Nasal cavity respiratory epithelium epithelial cell of viscerocranial mucosa (primary cell): ENCODE measurements at places on chromosomes 13 and 19. TPM values are rescaled to one million over a fixed set of nuclear protein-coding genes. Genes with fewer than 3 reads are reported as not detected.

CYP4F8 gene
- total RNA-seq = not detected in 2 replicates

ZNF563 gene
- total RNA-seq = 3.8 and 5.1 TPM in 2 replicates

SNRPD2 gene
- 164 and 255 TPM in 2 replicates for total RNA-seq

DIAPH3 gene
- total RNA-seq = 0.68 and 0.71 TPM in 2 replicates

LRRC63 gene
- total RNA-seq = not detected in 2 replicates

LIM2 gene
- total RNA-seq = not detected in 2 replicates
